ENCODE measurements at places on chromosomes 16 and 17.

- DNase-seq: no peak
Measured at GRCh38 chr16:48997081-48997615, 284.5 kb downstream of the CBLN1 start.

- DNase-seq: no peak
Measured at GRCh38 chr16:50428116-50428515, 59.3 kb upstream of the BRD7 start.

GRCh38 chr16:17276010-17276530 lies 194.7 kb downstream of the XYLT1 start:
- DNase-seq: no peak

DNA sequence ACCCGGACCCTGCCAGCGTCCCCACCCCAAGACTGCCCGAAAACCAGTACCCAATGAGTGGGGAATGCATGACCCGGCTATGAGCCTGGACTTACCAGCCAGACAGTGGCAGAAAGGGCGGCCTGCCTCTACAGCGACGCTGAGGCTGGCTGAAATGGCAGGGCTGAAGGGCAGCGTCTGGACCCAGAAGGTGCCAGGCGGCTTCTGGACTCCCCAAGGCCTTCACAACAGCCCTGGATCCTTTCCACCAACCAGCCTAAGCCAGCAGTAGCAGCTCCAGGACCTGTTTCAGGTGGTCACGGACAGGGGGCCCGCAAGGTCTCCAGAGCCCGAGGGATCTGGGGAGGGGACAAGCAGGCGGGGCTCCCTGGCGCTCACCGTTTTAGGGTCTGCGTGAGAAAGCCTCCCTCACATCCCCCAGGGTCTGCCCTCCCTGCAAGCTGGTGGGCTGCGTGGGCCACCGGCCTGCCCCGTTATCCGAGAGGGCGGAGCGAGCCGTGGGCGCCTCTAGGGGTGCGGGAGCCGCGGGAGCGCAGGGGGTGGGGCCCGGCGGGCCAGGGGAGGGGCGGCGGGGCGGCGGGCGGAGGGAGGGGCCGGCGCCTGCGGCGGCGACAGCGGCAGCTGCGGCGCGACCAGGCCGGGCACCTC lies at the start of gene RIPOR1:
Gene RIPOR1, plus strand, starts transcription at position 608 of the 648 bp plus-strand sequence. CDS start 9,618 bp downstream, outside the sequence.
- DNase-seq: no peak

DNA sequence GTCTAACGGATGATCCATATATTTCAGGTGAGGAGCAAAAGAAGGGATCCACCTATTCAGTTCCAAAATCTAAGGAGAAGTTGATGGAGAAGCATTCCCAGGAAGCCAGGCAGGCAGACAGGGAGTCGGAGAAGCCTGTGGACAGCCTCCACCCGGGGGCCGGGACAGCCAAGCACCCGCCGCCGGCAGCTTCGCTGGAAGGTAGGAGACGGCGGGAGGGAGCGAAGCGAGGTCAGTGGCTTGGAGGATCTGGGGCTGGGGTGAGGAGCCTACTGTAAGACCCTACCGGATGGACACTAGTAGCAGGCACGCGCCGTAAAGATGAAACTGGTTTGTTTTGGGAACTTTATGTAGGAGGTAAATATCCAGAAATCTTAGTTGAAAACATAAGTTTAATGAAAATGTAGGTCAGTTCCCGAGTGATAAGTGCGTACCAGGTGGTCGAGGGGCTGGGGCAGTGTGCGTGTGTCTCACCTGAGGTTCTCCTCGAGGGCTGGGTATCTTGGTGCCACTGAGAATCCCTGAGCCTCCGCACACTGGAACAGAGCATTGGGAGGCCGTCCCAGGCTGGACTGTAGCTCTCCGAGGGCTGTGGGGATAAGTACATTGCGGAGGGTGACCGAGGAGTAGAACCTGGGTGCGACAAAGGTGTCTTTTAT lies 714 bp downstream of the SPATA33 start:
- DNase-seq: no peak

DNA sequence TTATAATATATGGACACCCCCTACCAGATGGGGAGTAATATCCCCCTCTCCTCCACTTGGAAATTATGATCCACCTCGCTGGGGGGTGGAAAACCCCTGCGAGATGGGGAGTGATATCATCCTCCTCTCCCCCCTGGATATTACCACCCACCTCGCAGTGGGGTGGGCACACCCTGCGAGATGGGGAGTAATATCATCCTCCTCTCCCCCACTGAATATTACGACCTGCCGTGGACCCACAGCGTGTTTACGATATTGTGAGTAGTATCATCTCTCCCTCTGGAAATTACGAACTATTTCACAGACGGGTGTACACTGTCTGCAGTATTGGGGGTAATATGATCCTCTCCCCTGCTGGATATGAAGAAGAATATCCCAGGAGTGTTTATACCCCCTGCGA lies 228.3 kb upstream of the WSCD1 start:
- DNase-seq: no peak

GRCh38 chr17:146983-147761 lies 9.8 kb downstream of the SCGB1C2 start:
- no peak for DNase-seq

DNA sequence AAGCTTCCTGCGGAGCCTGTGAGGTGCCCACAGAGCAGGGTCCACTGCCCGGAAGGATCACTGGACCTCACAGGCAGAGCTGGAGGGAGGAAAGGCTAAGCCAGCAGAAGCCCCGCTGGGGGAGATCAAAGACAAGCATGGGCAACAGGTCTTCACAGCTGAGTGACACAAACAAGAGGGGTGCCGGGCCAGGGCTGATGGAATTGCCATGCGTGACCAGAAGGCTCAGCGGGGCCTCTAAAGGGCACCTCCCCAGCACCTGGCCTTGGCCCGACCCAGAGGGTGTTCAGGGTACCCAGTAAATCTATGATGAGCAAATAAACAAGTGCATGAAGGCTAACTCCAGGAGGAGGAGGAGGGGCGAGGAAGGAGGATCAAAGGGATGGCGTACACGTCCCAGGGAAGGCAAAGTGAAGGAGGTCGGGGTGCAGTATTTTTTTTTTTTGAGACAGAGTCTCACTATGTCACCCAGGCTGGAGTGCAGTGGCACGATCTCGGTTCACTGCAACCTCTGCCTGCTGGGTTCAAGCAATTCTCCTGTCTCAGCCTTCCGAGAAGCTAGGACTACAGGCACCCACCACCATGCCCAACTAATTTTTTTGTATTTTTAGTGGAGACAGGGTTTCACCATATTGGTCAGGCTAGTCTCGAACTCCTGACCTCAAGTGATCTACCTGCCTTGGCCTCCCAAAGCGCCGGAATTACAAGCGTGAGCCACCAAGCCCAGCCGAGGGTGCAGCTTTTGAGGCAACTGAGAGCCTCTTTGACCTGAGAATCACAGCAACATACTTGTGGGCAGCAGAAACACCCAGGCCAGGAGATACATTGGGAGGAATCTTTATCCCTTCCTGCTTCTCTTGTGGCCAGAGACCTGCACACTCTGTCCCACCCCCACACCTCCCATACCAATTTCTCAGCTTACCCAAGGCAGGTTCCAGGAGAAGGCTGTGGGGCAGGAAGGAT lies 16.1 kb upstream of the EXOC7 start:
- DNase-seq: no peak

DNA sequence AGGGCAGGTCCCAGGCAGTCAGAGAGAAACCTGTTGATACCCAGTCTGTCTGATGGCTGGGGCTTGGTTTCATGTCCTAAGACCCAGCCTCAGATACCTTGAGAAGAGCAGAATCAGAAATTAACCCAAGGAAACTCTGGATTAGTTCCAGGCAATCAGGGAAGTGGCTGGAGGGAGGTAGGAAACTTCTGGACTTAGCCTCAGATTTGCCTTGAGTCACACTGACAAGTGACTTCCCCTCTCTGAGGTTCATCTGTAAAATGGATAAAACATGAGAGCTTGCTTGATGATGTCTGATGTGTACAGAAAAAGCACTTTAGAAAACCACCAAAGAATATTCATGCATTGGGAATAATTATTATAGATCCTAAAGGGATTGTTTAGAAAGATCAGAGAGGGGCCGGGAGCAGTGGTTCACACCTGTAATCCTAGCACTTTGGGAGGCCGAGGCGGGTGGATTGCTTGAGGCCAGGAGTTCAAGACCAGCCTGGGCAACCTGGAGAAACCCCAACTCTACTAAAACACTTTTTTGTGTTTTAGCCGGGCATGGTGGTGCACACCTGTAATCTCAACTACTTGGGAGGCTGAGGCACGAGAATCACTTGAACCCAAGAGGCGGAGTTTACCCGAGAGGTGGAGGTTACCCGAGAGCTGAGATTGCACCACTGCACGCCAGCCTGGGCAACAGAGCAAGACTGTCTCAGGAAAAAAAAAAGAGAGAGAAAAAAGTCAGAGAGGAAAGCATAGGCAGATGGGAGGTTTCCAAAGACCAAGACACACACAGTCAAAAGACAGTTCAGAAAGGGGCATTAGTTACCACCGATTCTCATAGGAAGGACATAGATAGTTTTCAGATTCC lies 3.8 kb downstream of the CIITA start:
- no peak for DNase-seq

DNA sequence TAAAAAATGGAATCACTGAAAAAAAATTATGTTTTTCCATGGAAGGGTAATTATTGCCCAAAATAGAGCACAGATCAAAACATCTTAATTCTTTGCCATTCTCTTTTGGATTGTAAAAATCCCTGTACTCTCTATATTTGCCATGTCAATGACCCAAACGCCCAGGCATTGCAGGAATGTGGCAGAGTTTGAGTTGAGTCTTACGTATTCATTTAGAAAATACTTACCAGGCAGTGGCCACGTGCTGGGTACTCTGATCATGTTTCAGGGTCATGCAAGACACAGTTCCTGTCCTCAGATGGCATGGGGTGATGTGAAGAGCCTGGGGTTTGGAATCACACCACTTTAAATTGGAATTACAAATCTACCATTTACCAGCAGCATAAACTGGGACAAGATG lies 267.7 kb downstream of the ABCC12 start:
- DNase-seq: no peak

DNA sequence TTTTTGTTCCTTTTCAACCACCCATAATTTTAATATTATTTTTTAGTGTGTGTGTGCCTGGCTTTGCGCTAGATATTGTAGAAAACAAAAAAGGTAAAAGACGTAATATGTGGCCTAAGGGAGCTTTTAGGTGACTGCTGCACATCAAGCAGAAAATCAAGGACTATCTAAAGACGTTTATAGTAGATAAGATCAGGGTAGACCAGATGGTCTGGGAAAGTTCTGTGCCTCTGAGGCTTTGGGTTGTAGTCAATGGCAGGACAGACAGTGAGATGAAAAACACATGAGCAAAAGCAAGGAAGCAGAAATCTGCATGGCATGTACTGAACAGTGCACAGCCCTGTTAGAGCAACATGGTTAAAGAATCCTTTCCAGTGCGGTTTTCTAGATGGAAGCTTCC lies 26.8 kb upstream of the ARHGAP23 start:
- DNase-seq: no peak

GRCh38 chr16:1991135-1991551 lies 1.4 kb downstream of the SYNGR3 start:
- no peak for DNase-seq

DNA sequence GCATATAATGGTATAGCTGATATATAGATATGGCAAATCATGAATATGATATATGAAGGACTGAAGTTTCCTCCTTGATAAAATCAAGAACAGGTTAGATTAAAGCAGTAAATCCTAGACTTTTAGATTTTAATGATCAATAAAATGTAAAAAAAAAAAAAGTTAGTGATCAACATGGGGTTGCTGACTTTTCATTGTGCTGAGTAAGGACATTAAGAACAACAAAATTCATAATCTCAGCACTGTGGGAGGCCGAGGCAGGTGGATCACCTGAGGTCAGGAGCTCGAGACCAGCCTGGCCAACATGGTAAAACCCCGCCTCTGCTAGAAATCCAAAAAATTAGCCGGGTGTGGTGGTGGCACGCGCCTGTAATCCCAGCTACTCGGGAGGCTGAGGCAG lies 10.4 kb upstream of the CHD3 start:
- no peak for DNase-seq

- DNase-seq: no peak
Measured at GRCh38 chr17:3966720-3967363, 2.6 kb upstream of the ATP2A3 start.

- no peak for DNase-seq
Measured at GRCh38 chr16:278863-279366, 1.5 kb upstream of the ARHGDIG start.

DNA sequence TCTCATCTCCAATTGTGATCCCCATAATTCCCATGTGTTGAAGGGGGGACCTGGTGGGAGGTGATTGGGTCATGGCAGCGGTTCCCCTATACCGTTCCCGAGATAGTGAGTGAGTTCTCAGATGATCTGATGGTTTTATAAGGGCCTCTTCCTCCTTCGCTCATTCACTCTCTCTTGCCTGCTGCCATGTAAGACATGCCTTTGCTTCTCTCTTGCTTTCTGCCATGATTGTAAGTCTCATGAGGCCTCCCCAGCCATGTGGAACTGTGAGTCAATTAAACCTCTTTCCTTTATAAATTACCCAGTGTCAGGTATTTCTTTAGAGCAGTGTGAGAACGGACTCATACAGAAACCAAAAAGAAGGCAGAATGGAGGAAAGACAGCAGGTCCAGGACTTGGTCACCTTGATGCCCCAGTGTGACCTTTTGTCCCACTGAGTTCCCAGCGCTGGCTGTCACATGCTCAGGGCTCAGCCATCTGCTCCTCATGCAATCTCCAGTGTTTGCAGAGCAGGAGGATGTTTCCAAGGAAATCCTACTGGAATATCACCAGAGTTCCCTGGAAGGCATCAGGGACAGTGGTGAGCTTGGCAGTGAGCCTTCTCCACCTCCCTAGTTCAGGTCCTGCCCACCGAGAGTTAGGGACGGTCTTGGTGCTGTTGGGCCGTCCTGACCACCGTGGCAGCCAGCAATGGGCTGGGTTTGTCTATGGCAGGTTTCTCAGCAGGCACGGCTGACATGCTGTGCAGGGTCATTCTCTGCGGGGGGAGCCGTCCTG lies 96.7 kb downstream of the SEC14L1 start:
- DNase-seq: no peak

GRCh38 chr16:89184933-89185794 lies 13.6 kb downstream of the CDH15 start:
- DNase-seq: no peak

DNA sequence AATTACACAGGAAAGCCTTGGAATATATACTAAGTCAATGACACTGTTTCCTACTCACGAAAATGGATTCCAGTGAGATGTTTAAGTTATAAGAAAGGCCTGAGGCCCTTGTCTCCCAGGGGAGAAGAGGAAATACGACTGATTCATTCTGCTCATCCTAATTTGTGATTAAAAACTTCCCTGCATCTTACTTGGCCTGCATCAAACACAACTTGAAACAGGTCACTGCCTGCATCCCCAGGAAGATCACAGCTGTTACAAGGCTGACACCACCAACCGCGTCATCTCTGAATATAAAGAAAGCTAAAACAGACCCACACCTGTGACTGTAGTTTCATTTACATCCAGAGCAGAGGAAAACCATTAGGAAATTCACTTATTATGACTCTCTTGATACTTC lies 121.9 kb downstream of the DNAH3 start:
- no peak for DNase-seq

All from thoracic aorta (tissue), 2 donors.